ENCODE measurements at places on chromosomes 12 and 14.

- DNase-seq, result no peak
Observed at GRCh38 chr12:122544537-122544936, 17.5 kb downstream of the KNTC1 start.

DNA sequence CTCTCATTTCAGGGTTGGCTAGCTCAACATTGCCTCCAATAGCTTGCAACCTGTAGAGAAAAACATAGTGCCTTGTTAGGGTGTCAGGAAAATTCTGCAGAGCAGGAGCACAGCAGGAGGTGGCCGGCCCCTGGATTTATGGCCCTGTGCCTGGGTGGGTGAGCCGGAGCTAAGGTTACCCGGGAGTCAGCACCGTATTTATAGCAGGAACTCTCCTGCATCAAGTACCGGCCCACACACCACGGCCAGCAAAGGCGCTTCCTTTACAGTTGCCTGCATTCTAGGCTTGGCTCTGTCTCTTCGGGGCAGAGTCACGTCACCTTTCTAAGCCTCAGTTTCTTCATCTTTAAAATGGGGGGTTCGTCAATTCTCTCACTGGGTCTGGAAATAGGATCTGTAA, 52.8 kb upstream of the EML1 start:
- DNase-seq, result no peak

DNA sequence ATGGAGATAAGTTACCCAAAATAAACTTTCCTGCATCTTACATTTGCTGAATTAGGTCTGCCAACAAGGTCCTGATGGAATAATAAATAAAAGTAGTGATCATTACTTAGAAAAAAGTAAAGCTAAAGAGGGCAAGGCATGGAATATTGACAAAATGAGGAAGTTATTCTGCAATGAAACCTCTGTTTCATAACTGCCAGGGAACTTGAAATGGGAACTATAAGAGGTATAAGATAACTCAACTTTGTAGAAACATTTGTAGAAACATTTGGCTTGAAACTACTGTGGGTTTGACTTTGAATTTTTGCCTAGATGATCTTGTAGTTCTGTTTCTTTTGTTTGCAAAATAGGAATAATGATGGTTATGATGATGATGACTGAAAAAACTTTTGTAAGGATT, 18.7 kb upstream of the YBX3 start:
- no peak for DNase-seq

GRCh38 chr12:9068600-9068999, 47.1 kb downstream of the A2M start:
- DNase-seq, result no peak

DNA sequence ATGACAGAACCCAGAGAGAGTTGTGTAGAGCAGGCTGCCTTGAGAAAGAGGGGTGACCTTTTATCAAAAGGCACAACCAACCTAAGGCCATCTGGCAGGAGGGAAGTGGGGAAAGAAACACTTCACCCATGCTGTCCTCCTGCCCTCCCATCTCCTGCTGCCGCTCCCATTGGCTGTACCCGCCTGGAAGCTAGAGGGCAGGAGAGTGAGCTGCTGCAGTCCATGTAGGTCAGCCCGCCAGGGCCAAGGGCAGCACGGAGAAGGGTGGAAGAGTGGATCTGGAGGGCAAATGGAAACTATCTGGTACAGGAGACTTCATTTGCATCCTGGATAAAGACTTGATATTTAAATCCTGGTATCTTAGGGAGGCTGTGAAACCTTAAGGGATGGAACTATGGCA, 11.5 kb upstream of the CABP1 start:
- peak; percentile 69 for DNase-seq

DNA sequence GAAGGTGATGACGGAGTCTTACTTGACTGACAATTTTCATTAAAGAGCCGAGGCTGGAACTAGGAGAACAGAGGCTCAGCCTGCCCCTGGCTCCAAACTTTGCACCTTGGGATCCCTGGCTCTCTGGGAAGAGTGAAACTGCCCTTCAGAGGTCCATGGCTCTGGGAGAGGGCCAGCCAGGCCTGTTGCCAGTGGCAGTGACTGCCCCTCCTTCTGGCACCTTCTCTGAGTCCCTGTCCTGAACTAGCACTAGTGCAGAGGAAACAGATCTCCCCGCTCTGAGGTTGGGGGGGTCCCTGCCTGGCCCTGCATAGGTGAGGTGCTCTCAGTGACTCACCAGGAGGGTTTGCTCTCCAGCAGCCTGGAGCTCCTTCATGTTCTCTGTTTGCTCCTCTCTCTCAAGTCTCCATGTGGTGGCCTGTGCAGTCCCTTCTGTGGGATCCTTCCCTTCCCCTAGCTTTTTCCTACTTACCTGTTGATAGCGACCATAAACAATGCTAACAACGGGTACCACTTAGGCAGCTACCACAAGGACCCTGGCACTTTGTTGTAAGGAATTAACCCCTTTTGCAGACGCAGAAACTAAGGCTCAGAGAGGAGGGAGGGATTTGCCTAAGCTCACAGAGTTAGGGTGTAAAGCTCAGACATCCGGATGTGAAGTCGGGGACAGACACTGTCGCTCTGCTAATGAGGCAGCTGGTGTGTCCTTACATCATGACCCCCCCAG, 22.4 kb downstream of the FAM222A start:
- no peak for DNase-seq

- no peak for DNase-seq
Observed at GRCh38 chr14:99803106-99803775, 10.0 kb downstream of the EML1 start.

- no peak for DNase-seq
Observed at GRCh38 chr12:50708631-50709030, 55.3 kb upstream of the ATF1 start.

GRCh38 chr14:95061317-95062093, 95.8 kb downstream of the DICER1 start:
- no peak for DNase-seq

DNA sequence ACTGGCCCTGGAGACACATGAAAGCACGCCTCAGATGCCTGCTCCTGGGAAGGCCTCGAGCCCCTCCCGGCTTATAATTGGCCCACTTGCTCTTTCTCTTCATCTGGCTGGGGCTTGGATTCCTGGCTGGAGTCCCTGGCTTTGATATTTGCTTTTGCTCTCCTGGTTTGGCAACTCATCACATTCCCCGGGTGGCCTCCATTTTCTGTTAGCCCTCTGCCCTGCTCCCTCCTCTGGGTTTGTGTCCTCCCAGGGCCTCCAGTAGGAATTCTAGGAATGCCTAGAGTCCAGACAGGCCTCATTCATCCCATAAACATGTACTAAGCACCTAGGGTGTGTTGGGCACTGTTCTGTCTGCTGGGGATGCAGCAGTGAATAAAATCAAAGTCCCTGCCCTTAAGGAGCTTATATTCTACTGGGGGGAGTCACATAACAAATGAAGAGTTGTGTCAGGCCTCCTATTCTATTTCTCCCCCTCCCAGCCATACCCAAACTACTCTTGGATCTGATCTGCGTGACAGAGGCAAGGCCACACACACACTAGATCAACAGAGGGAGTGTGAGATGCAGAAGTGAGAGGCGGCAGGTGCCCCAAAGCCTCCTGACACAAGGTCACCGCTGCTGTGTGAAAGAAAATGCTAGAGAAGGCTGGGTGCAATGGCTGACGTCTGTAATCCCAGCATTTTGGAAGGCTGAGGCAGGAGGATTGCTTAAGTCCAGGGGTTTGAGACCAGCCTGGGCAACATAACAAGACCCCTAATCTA, 21.3 kb upstream of the TSPAN9 start:
- DNase-seq, result no peak

DNA sequence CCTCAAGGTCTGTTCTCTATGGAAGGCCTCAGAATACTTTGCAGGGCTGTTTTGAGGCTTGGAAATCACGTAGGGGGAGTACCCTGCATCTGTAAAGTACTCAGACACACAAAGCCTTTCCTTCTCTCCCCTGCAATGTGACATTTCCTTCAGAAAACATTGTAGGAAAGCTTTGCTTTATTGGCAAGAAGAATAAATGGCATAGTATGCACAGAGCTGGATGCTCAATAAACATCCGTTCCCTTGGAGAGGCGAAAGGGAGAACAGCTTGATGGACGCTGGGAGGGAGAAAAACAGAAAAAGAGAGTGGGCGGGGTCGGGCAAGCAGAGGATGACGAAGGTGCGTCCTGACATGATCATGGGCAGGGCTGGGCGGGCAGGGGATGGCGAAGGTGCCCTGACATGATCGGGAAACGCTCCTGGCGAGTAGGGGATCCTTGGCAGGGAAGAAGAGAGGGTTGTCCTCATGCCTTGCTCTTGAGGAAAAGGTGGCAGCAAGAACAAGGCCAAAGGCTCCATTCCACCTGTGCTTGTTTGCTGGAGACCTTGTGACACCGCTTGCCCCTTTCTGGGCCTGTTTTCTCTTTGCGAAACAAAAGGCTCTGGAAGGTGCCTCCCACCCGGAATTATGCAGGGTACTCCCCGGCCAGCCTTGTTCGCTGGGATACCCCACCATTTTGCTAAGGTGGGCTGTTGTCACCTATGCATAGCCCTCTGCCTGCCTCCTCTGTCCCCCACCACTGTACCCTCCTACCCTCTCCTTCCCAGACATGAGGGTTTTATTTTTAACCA, 21.1 kb downstream of the IRF2BPL start:
- no peak for DNase-seq

DNA sequence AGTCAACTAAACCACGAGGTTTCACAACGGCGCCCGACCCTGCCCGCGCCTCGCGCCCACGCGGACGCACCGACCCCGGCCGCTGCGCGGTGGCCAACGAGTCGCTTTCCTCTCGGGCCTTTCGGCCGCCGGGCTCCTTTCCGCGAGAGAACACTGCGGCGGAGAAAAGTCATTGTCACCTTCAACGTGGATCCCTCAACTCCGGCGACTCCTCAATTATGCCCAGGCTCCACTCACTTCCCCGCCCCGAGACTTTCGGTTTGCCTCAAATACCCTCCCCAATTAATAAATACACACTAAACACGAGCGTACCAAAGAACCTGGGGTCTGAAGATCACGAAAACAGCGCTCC, 450 bp downstream of the SINHCAF start:
- DNase-seq, result no peak

DNA sequence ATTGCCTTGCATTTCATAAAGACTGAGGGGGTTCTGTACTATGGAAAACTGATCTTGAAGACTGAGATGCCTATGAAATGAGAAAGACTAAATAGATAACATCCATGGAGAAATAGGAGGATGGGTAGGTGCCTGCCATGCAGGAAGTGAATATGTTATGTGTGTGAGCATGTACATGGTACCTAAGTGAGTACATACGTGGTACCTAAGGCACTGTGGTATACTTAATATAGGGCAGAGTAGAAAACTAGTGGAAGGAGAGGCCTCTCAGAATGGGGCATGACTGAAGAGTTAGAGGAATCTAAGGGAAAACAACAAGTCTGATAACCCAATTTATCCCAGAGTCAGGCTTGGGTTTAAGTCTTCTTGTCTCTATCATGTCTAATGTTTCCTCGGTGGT, 161.8 kb upstream of the DCN start:
- no peak for DNase-seq

GRCh38 chr14:77883131-77883846, 83.4 kb downstream of the ADCK1 start:
- no peak for DNase-seq

- DNase-seq, result no peak
Observed at GRCh38 chr14:92415969-92416368, 93.0 kb downstream of the SLC24A4 start.

- DNase-seq, result no peak
Observed at GRCh38 chr14:104512771-104513640, 66.6 kb upstream of the C14orf180 start.

- DNase-seq, result no peak
Observed at GRCh38 chr12:116432314-116432750, 126.8 kb upstream of the MAP1LC3B2 start.

DNA sequence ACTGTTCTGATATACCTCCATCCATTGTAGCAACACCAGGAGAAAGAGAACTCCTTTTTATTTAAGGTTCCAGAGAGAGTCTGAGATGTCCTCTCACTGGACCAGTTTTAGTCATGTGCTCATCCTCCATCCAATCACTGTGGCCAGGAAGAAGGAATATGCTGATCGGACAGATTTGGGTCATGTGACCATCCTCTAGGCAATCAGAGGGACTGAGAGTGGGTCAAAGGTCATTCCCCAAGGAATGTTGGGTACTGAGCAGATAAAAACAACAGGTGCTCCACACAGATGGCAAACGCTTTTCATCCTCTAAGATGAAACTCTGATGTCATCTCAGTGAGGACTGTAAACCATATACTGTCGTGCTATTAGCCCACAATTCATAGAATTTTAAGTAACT, 28.8 kb upstream of the RPH3A start:
- DNase-seq, result no peak

- peak; percentile 17 for DNase-seq
Observed at GRCh38 chr12:26032719-26033241, 74.3 kb downstream of the RASSF8 start.

- DNase-seq, result no peak
Observed at GRCh38 chr12:26239122-26239851, 43.9 kb downstream of the SSPN start.

DNA sequence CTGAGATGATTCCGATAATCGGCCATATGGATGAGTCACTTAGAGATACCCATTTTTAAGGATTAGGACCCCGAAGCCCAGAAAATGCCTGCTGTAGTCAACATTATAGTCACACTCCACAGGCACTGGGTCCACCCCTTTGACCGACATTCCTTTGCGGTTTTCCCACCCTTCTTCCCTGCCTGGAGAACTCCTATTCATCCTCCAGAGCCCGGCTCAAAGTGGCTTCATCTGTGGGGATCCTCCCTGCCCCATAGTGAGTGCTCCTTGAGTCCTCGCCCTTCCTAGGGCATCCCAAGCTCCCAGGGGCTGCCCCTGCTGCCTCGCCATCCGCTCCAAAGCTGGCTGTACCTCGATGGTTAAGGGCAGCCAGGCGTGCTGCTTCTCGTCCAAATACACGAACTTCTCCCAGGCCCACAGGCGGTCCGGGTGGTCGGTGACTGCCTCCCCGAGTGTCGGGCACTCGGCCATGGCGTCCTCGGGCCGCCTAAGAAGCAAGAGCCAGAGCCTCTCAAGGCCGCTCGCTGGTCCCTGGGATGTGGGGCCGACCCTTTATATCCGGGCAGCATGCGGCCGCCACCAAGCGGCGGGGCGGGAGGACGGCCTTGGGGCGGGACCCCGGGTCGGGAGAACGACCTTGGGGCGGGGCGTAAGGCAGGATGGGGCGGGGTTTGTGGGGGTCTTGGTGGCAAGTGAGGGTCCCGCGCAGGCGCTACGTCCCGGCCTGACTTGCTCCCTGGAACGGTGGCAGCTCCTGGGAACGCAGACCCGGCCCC, at the start of gene TCL1A:
Gene TCL1A, minus strand, starts transcription at position 530 of the 776 bp plus-strand sequence. Its CDS starts 59 bp downstream, at position 471.
- DNase-seq, result no peak

DNA sequence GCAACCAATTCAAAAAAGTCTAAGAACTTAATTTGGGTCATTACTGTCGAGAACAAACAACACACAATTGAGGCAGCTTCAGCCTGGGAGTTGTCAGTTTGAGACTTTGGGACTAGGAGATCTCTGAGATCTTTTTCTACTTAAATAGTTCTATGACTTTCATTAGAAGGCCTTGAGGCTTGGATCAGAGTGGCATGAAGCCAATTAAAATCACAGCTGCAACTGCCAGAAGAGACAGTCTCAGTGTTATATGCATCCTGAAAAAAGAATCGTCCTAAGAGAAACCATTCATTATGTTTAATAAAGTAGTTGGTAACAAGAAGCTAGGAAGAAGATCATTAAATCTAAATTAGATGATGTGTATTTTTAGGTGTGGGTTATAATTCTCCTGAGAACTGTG, 170.8 kb upstream of the RASSF8 start:
- no peak for DNase-seq

GRCh38 chr12:131002216-131002631, 48.5 kb downstream of the ADGRD1 start:
- DNase-seq, result no peak
